ENCODE measurements at places on chromosomes 2 and 18. TPM values are rescaled to one million over a fixed set of nuclear protein-coding genes. Genes with fewer than 3 reads are reported as not detected.

Gene POTEI
- not detected for total RNA-seq

Gene CNPPD1
- 22.8 TPM for total RNA-seq

Gene GALNT5
- total RNA-seq, result 70.6 TPM

Gene TAF4B
- total RNA-seq, result 2.4 TPM

Gene GKN2
- not detected for total RNA-seq

Gene TLX2
- total RNA-seq, result 0.46 TPM

Gene SPATS2L
- total RNA-seq, result 236 TPM

Gene ZC3H6
- 4.4 TPM for total RNA-seq

Gene GREB1
- total RNA-seq, result 0.57 TPM

Gene BOLL
- total RNA-seq, result not detected

Gene ANKRD23
- total RNA-seq, result 1.0 TPM

Gene UGT1A7
- total RNA-seq, result not detected

Gene SERPINB3
- total RNA-seq, result not detected
